Umbilical cord (tissue), 2 donors: ENCODE measurements at places on chromosomes 13 and 19. TPM values are rescaled to one million over a fixed set of nuclear protein-coding genes. Genes with fewer than 3 reads are reported as not detected.

Gene TNNI3
- 3.6 TPM for total RNA-seq

Gene SIGLEC8
- 0.72 TPM for total RNA-seq

Gene CDC42EP5
- total RNA-seq, result 104 TPM

DNA sequence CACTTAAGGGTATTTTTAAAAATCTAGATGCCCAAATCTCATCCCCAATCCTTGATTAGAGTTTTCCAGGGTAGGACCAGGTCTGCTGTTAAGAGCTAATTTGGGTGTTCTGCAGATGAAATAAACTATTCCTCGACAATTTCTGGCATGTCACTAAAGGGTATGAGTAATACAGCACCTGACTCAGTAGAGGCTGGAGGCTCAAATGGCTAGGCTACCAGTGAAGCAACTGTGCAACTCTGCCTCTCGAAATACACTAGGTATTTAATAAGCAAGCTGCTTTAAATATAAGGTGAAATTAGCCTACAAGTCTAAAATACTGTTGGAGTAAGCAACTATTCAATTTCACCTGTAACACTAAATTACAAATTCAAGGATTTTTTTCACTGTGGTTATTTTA, 1.5 kb downstream of the RNF6 start:
- no peak for DNase-seq

DNA sequence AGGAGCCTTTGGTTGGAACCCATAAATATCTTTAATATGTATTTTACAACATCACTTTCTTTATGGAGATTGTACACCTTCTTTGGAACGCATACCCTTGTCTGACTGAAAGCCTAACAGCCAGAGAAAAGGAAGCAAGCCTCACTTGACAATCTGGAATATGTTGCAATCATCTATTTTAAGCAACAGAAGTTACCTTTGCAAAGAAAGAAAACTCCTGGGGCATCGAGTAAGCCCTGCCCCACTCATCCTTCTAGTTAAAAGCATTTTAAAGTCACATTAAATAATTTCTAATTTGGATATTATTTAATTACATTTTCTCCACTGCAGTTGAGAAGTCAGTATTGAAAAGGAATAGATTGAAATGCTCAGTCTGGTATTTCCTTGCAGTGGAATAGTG, 542.7 kb downstream of the MYO16 start:
- DNase-seq, result no peak

GRCh38 chr19:3276341-3276799, 51.9 kb downstream of the CELF5 start:
- no peak for DNase-seq

- DNase-seq, result no peak
Observed at GRCh38 chr13:44096901-44097300, 217.2 kb downstream of the LACC1 start.

- no peak for DNase-seq
Observed at GRCh38 chr13:105231579-105231978, 1303.9 kb downstream of the EFNB2 start.

DNA sequence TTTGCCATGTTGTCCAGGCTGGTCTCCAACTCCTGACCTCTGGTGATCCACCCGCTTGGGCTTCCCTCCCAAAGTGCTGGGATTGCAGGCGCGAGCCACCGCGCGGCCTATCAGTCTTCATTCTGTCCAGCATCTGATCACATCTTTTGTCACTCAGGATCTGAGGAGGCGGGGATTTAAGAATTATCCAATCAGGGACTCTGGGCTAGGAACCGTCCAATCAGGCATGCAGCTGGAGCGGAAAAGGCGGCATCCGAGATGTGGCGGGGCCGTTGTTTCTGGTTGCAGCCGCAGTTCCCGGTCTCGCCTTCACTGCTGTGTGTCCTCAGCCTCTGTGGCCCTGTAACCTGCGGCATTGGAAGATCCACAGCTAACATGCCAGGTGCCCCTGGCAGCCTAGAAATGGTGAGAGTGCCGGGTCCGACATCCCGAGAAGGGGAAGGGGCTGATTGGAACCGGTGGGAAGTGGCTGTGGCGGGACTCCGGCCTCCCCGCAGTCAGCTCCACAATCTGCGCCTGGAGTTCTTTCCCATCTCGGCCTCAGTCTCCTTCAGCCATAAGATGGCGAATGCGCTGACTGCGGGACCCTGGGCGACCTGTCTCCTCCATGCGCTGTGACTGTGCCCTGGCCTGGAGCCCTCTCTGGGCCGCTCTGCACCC, at the start of gene ZNF729:
ZNF729 (plus strand) TSS at position 291 of the 660 bp plus-strand sequence; CDS start at position 376, 85 bp downstream.
- DNase-seq, result peak; percentile 6

- peak; percentile 74 for DNase-seq
Observed at GRCh38 chr13:28622286-28622685, 36.6 kb upstream of the POMP start.

DNA sequence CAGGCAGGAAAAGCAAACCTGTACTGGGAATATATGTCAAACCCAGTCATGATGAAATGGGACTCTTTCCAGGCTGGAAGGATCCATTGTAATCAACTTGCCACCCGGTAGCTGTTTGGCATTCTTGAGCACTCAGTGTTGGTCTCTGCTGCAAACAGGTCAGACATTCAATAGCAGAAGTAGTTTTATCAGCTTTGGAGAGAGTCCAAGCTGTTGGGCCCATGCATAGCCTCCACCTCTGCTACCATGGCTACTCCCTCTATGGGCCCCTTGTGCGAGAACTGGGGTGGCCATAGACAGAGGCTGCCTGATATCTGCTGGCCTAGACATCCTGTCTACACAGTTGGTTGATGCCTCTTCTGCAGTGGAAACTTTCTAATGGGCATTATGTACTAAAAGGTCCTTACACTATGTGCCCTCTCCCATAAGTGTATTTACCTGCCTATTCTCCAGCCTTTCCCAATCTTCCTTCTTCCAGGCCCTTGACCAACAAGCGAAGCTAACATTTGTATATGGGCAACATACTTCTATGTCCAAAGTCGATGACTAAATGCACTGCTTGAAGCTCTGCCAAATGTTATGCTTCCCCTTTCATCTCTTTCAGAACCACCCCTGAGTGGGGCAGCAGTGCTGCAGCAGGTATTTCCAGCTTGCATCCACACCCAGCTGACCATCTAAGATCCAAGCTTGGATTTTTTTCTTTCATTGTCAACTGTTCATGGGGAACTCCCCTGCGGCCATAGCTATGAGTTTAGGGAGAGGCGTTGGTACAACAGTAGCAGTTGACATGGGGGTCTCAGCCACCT, 5.3 kb upstream of the RNF6 start:
- DNase-seq, result no peak

- DNase-seq, result no peak
Observed at GRCh38 chr19:41682437-41682836, 5.6 kb downstream of the CEACAM7 start.

- peak; percentile 92 for DNase-seq
Observed at GRCh38 chr13:113836768-113837559, 26.9 kb downstream of the GAS6 start.
